ENCODE measurements at places on chromosomes 3 and 15. TPM values are rescaled to one million over a fixed set of nuclear protein-coding genes. Genes with fewer than 3 reads are reported as not detected.

DNA sequence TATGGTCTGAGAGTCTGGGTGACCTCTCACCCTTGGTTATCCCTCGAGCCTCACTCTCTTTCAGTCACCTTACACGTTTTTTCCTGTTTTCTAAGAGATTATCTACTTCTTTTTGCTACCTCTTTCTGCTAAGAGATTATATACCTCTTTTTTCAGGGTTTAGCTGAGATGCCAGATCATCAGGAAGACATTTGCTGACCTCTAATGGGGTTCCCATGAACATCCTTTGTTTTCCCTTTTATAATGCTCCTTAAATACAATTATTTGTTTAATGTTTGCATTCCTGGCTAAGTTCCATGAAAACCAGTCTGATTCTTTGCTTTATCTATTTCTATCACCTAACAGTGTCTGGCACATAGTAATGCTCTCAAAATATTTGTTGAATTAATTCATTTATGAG lies 39.6 kb downstream of the LEKR1 start:
- DNase-seq = no peak

DNA sequence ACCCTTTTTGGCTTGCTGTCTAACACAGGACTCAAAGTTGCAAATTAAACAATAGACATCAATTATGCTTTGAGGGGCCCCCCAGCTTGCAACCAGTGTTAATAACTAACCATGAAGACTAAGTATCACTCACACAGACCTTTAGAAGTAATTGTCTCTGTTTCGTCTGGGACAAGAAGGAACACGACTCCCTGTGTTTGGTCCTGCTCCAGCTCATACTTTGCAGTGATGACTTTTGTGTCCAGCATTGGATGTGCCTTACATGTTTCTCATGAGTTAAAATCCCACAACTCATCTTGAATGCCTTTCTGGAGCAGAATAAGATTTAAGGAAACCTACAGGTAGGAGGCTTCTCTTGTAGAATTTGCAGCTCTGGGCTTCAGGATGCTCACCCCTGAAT lies 53.1 kb downstream of the GMNC start:
- no peak for DNase-seq

DNA sequence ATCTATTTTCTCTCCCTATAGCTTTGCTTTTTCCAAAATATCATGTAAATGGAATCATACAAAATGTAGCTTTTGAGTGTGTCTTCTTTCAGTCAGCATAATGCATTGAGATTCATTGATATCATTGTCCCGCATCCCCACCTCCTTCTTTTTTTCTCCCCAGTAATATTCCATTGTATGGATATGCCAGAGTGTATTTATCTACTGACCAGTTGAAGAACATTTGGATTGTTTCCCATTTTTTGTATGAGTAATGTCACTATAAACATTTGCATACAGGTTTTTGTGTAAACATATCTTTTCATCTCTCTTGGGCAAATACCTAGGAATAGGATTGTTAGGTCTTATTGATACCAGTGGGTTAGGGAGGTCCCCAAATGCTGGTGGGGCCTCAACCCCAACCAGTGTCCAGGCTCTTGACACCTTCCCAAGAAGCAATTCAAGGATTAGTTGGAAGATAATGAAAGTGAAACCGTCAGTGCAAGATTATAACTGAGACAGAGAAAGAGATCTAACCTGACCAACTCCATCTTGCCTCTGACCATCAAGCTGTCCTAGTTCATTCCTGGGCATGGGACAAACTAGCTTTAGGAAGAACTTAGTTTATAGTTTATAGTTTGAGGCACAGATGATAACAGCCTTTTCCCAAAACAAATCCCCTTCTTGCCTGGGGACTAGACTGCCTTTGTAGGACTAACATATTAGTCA lies 7.4 kb upstream of the SLC33A1 start:
- DNase-seq = no peak

GRCh38 chr15:83178390-83178789 lies 29.2 kb downstream of the HDGFL3 start:
- DNase-seq = no peak

GRCh38 chr15:44656298-44656697 lies 7.2 kb downstream of the SPG11 start:
- DNase-seq = no peak

DNA sequence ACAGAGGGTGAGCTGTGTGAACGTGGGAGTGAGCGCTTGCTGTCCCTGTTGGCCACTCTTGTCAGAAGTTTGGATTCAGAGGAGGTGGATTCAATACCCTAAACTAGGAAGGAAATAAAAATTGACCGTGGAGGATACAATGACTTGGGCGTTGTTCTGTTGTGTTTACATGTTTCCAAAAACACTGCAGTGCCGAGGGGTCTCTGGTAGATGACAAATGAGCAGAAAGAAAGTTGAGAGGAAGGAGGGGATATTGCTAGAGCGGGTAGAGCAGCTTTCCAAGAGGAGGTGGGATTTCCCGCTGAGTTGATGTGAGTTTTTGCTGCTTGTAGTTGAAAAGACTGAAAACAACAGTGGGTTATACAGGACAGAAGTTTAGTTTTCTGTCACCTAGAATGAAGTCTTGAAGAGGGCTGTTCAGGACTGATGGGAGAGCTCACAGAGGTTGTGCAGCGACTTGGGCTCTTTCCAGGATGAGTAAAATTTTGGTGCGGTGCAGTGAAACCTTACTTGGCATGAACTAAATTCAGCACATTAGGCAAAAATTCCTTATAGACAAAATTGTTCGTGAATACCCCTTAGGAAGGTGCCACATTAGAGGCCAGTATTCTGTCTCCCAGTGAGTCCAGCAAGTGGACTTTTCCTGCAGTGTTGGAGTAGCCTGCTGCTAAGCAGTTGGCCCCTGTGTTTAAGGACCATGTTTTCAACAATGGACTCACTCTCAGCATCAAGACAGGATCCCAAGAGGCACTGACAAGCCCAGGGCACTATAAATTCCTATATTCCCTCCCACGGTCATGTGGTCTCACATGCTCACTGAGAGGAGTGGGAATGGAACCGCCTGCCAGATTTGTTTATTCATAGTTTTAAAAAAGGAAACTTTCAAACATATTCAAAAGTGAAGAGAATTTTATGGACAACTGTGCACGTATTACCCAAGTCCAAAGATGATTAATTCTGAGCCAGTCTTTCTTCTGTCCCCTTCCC lies 435.0 kb upstream of the C2CD4B start:
- no peak for DNase-seq

GRCh38 chr3:104781112-104781511 lies 585.6 kb upstream of the ALCAM start:
- DNase-seq = no peak

DNA sequence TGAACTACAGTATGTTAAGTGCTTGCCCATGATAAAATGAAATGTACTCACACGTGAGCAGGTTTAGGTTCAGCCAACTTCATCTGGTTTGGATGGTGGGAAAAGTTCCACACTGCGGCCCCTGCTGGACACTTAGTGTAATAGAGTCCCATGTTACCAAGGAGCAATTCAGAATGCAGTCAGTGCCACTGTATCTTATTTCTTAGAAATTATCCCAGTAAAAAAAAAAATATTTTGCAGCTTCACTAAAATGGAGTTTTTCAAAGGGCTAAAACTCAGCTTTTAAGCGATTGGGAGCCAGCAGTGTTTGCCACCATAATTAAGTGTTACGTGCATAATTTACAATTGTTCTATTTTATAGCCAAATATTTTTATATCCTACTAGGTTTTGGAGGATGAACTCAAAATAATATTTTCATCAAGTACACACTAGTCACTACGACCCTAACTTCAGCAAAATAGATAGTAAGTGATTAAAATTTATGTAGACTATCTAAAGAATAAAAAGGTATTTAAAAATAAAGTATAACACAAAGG lies 371.7 kb upstream of the GBE1 start:
- peak; percentile 60 for DNase-seq

GRCh38 chr3:138351916-138352550 lies 3.7 kb downstream of the MRAS start:
- DNase-seq = peak; percentile 77

DNA sequence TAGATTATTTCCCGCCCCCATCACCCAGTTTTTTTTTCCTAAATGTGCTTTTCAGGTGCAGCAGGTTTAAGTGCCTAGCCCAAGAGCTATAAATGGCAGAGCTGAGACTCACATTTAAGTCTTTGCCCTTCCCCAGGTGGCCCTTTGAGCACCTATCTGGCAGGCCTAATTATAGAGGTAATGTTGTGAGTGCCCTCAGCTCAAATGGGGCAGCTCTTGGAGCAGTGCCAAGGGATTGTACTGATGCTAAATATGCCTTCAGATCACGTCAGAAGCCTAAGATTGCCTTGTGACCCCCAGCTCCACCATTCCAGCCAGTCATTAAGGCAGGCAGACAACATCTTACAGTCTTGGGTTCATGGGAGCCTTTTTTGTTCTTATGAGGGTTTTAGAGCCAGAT lies 159.5 kb downstream of the RPLP1 start:
- DNase-seq = no peak

DNA sequence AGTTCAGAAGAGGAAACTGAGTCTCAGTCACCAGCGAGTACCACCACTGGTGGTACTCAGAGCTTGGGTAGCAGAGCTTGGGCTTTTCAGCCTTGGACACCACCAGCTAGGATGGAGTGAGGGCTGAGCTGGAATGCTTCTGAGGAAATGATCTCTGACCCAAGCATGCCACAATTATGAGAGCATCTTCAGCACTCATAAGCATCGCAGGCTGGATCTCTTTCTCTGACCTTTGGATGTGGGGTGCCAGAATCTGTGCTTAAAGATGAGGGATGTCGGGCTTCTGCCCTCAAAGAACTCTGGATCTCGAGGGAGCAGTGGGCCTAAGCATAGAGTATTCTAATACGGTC lies 36.4 kb downstream of the ZNF710 start:
- DNase-seq = no peak

DNA sequence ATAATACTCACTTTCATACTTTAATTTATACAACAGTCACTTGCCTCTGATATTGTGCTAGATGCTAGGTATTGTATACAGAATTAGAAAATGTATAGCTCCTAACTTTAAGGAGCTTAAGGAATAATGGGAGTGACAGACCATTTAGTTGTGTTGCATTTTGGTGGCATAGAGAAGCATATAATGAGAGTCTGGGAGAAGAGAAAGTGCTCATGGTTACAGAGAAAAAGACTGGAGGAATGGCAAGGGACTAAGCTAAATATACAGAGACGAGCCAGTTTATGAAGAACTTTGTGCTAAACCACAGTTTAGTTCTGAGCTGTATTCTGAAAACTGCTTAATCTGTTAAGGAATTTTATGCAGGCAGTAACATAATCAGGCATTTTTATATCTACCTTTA lies 6.4 kb downstream of the RNF13 start:
- no peak for DNase-seq

DNA sequence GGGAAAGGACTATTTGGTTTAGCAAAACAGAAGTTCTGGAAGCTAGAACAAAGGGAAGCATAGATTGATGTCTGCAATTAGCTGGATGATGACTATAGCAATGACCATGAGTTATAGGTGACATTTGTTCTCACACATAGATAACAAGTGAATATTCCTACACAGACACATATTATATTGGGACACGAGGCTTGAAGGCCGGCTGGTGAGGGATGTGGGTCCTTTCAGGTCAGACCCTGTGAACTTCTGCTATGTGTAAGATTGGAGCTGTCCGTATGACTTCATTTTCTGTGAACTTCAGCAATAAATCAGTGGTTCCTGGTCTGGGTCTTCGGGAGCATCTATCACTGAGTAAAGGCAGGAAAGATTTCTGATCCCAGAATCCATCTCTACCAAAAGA lies 253.6 kb upstream of the CFAP20DC start:
- no peak for DNase-seq

- DNase-seq = no peak
Observed at GRCh38 chr3:44104668-44105321, 136.9 kb upstream of the TOPAZ1 start.

DNA sequence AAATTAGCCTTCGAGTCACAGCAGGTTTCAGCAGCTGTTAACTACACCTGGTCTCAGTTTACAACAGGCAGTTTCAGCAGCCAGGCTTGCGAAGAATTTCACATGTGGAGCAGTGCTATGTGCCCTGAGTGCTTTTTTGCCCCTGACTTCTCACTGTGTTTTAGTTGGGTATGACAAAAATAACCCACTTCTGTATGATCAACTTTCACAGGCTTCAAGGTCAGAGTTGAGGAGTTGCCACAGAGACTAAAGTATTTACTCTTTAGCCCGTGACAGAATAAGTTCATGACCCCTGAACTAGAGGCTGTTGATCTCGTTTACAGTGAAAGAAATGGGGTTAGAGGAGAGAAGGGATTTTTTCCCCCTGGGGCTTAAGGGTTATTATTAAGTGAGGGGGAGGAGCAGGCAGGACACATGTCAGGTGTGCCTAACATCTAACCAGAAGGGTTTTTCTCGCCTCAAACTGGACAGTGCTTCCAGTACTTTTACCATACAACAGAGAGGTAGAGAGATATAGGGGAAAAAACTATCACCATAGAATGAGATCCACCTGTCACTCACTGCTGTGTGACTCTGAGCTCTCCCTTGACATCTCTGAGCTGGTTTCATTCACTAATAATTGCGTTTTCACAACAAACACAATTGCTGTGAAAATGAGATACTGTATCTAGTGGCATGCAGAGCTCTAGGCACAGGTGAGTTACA lies 14.0 kb upstream of the TOPBP1 start:
- DNase-seq = no peak

GRCh38 chr3:105836533-105836932 lies 32.3 kb downstream of the CBLB start:
- DNase-seq = peak; percentile 30

DNA sequence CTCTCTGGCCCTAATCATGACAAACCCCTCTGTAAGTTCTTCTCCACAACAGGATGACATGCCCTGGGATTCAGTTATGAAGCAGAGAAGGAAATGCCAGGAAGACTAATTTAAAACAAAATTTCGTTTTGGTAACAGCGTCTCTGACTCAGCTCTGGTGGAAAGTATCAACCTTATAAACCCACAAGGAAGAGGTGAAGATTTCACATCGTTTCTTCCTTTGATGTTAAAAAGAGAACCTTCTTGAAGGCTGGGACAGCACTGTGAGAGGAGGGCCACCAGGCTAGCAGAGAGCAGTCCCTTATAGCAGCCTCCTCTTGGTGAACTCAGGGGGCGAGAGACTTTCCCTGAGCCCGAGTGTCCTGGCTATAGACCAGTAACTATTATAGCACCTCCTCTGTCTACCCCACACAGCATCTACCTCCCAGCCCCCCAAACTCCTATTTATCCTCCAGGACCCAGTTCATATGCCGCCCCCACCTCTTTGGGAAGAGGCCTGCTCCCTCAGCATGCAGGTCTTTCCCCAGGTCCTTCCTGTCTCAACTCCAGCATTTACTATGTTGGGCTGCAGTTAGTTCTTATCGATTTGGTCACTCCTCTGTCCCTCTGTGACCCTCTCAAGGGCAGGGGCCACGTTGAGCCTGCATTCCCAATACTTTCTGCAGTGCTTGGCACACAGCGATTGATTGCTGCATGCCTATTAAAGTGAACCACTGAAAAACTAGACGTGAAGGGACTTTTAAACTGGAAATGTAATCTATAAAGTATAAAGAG lies 321.5 kb upstream of the ICE2 start:
- no peak for DNase-seq

- DNase-seq = no peak
Observed at GRCh38 chr15:89822026-89822425, 7.4 kb upstream of the ANPEP start.

Gene SIDT1
- polyA plus RNA-seq = 0.30 TPM

Gene USP13
- 29.2 TPM for polyA plus RNA-seq

Gene VILL
- polyA plus RNA-seq = 2.7 TPM

Gene TM6SF1
- 2.7 TPM for polyA plus RNA-seq

Gene MBD4
- polyA plus RNA-seq = 10.8 TPM

Gene PLOD2
- 20.3 TPM for polyA plus RNA-seq

Gene TAGLN3
- polyA plus RNA-seq = 0.25 TPM

Gene RETNLB
- not detected for polyA plus RNA-seq

Gene EOMES
- polyA plus RNA-seq = 0.04 TPM

Gene ZKSCAN7
- 1.3 TPM for polyA plus RNA-seq

Gene SYNM
- 154 TPM for polyA plus RNA-seq

Gene AGTR1
- polyA plus RNA-seq = 1.5 TPM

Gene AADAC
- not detected for polyA plus RNA-seq

Data from heart left ventricle (tissue), 16 donors.